Activated CD4-positive, alpha-beta T cell treated with anti-CD3 and anti-CD28 coated beads, Interleukin-2, amount 10 ng/mL, durations not matched to agents 7 days and 5 days (primary cell): ENCODE measurements at places on chromosomes 12 and 14. TPM values are rescaled to one million over a fixed set of nuclear protein-coding genes. Genes with fewer than 3 reads are reported as not detected.

Gene SCNN1A
- total RNA-seq, result 0.67 TPM

Gene FLRT2
- total RNA-seq, result not detected

Gene HEBP1
- 19.6 TPM for total RNA-seq

Gene TM7SF3
- total RNA-seq, result 58.8 TPM

Gene KLHL28
- total RNA-seq, result 16.8 TPM

Gene GMFB
- total RNA-seq, result 37.2 TPM

Gene RPS6KL1
- total RNA-seq, result 4.6 TPM

Gene CISTR
- total RNA-seq, result not detected

Gene SERPINA10
- not detected for total RNA-seq

Gene TSPAN11
- total RNA-seq, result not detected

- DNase-seq, result no peak
Measured at GRCh38 chr14:50826681-50827080, 4.3 kb downstream of the NIN start.

DNA sequence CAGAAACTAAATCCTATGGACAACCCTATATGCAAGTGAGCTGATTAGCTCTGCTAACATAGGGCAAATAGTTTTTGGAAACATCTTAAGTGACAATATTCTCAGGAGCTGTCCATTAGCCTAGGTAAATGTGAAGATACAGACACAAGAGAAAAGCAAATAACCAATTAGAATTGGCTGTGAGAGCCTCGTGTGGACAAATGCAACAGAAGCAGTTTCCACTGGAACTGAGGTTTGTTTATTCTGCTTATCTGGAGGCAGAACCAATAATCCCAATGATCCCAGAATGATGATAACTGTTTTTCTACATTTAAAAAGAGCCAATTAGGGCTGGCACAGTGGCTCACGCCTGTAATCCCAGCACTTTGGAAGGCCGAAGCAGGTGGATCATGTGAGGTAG is 43.2 kb upstream of the YAF2 start:
- DNase-seq, result no peak

DNA sequence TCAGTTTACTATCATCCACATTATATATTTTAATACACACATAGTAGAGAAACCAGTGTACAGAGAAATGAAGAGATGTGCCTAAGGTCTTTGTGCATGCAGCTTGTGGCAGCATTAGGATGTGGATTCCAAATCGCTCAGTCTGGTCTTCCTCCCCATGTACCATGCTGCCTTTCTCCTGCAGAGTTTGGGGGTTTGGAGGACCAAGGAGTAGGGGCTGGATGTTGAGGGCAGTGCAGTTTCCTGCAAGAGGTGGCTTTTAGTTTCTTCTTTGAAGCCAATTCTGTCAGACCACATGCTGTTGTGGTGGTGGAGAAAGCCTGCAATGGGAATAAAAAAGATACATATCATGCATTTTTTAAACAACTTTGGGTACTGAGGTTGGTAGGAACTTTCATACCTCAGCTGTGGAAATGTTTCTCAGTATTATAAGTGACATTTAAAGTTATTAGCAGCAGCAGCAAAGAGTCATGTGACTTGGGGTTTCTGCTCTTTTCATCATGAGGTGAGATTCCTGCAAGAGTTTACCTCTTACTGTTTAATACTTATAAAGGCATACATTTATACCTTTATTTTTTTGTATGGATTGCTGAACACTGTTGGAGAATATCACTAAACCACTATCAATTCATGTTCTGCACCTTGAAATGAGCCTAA is 34.4 kb downstream of the TESPA1 start:
- DNase-seq, result no peak

GRCh38 chr12:123571343-123571813 is 13.0 kb upstream of the TMED2 start:
- DNase-seq, result no peak

GRCh38 chr12:129310346-129310745 is 457.1 kb downstream of the GLT1D1 start:
- DNase-seq, result no peak

DNA sequence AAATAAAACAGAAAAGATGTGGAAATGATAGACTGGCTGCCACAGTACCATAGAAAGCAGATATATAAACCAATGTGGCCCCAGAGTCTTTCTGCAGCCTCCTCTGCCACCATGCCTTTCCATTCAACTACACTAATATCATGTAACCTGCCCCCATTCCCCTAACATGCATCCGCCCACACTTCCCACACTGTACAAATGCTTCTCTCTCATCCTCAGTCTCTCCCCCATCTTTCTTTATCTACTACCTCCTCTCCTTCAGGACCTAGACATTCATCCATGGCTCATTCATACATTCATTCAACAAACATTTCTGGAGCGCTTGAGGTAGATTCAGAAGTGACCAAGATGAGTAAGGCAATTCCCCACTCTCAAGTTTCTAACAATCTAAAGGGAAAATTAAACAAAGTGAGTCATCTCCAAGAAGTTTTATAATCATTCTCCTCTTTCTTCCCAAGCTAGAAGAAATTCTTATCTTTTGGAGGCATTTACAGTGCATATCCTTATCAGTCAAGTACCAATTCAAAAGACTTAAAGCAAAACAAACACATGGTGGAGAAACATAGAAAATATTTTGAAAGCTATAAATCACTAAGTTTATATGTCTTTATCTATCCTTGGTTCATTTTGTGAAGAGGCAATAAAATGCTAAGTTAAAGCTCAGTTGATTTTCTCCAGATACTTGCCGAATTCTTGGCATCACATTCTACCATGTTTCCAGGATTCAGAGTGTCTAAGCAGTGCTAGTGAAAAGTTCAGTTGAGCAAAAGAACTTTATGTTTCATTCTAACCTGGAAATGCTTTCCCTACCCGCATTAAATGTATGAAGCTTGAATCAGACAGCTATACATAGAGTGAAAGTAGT is 70.5 kb upstream of the FRMD6 start:
- DNase-seq, result no peak

DNA sequence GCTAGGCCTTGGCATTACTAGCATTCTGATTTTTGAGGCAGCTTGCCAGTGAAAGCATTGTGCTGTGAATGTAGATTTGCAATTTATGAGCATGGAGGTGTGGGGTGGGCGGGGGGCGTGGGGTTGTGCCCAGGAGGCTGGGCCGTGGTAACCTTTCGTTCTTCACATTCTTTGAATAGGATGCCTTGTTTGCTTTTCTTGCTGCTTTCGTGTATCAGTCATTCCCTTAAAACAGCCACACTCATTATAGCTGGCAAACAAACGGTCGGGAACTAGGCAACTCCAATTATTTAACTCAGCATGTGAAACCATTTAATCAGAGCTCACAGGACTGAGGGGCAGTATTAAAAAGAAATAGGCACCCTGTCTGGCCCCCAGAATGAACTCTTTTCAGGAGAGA is 115.9 kb upstream of the PELI2 start:
- DNase-seq, result no peak

DNA sequence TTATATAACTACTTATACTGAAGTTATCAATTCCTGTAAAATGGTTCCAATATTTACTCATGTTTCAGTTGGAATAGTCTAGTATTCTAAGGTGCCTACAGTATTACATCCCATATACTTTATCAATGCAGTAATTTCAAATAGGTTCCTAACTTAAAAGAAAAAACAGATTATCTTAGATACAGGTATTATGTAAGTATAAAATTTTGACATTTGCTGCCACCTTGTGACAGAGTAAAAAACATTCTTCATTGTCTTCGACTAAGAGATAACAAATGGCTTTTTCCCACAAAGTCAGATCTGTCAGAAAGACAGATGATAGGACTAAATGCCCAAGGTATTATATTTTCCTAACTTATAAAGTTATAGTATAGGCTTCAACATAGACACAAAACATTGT is 78.7 kb downstream of the TXNDC16 start:
- peak; percentile 47 for DNase-seq

GRCh38 chr12:89706986-89707702 is 1.5 kb downstream of the ATP2B1 start:
- no peak for DNase-seq

GRCh38 chr12:25424211-25424731 is 128.8 kb downstream of the LMNTD1 start:
- no peak for DNase-seq

GRCh38 chr12:37672655-37673260 is 643.8 kb upstream of the ALG10B start:
- no peak for DNase-seq

GRCh38 chr14:96225745-96226151 is 21.1 kb downstream of the BDKRB2 start:
- no peak for DNase-seq

DNA sequence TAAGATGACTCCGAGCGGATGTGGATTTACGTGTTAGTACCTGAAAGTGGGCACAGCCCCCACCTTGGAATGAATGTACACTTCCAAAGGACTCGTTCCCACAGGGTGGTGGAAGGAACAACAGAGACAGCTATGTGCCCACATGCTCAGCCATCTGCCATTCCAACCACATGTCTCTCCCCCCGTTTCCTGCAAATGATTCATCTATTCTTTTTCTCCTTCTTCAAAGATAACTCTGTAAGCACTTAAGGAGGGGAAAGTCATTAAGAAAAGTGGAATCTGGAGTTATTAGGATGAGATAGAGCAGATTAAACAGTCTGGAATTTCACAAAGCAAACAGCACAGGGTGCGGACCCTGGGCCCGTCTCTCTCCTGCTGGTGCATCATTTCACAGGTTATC is 18.5 kb upstream of the DUSP6 start:
- no peak for DNase-seq

GRCh38 chr14:64238631-64239030 is 55.5 kb downstream of the ESR2 start:
- DNase-seq, result no peak

DNA sequence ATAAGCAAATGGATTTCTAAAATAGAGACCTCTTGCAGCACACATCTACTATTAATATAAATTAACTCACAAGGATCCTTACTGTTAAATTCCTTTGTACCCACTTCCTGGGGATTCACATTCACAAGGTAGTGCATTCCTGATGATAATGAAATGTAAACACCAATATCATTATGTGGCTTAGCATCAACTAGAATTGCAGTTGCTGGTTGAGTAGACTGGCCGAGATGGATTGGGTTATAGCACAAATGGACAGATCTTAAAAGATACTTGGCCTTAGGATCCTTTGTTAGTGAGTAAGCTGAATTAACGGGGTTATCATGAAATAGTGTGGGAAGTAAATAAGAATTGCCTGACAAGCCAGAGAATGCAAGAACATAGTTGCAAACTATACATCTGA is 369.1 kb downstream of the AEBP2 start:
- DNase-seq, result no peak

GRCh38 chr14:75595226-75595625 is 16.8 kb downstream of the FLVCR2 start:
- no peak for DNase-seq

GRCh38 chr14:97350415-97350814 is 553.2 kb downstream of the VRK1 start:
- no peak for DNase-seq

DNA sequence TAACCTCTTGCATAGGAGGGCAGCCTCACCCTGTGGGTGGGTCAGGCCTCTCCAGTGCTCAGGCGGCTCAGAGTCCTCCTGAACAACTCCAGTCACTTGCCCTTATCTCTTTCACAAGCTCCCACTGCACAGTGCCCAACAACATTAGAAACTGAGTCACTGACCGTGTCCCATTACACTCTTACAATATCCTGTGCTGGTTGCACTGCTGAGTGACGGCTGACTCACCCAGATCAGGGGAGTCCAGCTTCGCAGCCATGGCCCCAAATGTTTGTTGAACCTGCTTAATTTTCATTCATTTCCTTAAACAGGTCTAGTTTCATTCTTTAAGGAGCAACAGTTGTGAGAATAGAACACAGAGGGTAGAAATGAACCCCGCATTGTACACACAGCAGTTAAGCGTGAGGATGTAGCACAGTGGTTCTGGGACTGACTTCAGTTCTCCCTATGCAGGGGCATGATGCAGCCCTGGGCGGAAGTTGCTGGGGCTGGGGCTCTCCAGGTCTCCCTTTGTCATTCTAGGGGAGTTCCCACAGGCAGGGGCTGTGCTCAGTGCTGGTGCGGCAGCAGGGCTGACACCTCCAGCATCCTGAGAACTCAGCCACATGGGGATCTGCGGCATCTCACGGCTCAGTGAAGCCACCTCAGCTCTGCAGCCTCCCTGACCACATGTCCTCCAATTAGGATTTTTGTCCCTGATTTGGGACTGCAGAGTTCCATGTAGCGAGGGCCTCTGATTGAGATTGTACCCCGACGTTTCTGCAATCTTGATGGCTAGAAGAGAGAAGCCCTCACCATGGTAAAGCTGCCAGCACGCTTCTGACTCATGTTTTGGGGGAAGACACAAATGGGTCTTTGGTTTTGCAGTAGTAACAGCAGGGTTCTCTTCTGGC is 16.1 kb downstream of the GPR68 start:
- peak; percentile 84 for DNase-seq

DNA sequence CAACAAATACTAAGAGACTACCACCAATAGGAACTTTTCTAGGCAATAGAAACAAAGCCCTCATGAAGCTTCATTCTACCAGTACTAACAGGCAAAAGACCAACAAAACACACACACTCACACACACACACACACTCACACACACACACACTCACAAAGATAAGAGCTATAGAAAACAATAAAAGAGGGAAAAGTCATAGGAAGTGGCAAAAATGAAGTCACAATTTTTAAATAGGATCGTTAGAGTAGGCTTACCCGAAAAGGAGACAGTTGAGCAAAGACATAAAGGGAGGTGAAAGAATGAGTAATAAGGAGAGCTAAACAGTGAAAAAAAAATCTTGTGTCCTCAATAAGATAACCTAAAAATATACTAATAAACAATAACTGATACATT is 66.5 kb downstream of the C2CD5 start:
- no peak for DNase-seq

- DNase-seq, result no peak
Measured at GRCh38 chr12:42099433-42099832, 45.2 kb downstream of the GXYLT1 start.

GRCh38 chr12:54654926-54655325 is 6.8 kb upstream of the DCD start:
- no peak for DNase-seq

- DNase-seq, result no peak
Measured at GRCh38 chr12:87051621-87052020, 795.4 kb upstream of the MGAT4C start.

GRCh38 chr14:77151918-77152588 is 10.5 kb upstream of the ZDHHC22 start:
- DNase-seq, result no peak

DNA sequence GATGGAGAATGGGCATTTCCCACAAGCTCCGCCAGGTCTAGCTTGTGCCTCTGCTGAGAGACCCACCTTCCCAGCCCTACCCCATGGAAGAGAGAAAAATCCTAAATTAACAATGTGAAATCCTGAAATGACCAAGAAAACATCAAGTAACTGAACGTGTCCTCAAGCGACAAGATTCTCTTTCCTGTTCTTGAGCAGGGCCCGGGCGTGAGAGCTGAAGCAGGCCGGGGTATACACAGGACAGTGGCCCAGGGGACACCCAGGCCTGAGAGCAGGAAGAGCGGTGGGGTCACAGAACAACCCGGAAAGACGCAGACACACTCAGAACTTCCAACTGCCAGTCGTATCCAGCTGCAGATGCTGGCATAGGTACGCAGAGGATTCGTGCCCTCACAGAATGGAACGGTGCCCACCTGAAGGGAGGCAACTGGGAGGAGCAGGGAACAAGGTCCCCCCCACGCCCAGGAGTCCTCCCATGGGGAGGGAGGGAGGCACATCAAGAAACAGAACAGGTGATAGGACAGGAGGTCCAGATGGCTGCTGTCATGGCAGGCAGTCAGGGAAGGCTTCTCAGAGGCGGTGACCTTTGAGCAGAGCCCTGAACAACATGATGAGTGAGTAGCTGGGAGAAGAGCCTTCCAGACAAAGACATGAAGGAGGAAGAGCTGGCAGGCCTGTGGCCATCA is 9.1 kb downstream of the RIMBP2 start:
- DNase-seq, result no peak
